ENCODE measurements at places on chromosomes 1 and 21.

GRCh38 chr1:234607109-234608024 is 2.6 kb downstream of the IRF2BP2 start:
- no peak for DNase-seq

- no peak for DNase-seq
Measured at GRCh38 chr1:93813076-93813475, 65.9 kb downstream of the DNTTIP2 start.

- DNase-seq, result peak; percentile 6
Measured at GRCh38 chr1:166974647-166975345, 544 bp downstream of the ILDR2 start.

DNA sequence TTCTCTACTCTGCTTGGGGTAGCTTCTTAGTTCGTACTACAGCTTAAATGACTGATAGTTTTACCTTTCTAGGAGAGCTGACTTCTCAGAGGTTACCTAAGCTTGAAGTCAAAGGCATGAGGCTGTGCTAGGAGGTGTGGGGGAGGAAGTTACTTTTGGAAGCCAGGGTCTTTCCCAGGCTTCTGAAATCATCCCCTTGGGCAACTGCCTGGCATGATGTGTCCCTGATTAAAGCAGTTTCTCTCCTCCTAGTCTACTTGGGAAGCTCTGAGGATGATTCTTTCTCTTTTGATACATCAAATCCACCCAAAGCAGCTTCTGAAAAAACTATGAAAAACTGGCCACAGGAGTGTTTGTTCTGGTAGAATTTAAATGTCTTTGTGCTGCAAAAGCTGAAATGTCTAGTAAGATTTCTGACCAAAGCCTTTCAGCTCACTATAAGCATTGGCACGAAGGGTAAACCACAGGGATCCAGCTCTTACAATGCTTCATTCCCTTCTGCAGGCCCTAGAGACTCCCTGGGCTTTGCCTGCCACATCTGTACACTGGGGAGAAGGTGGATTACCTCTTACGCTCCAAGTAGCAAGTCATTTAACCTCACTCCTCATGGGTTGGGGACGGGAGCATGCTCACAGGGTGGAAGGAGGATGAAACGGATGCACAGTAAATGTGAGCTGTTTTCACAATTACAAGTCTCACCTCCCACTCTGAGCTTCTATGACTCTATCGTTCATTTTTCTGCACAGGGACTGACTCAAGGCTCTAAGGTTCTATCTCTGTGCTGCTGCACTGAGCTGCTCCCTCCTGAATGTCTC is 59.6 kb downstream of the RUNX1 start:
- peak; percentile 42 for DNase-seq

DNA sequence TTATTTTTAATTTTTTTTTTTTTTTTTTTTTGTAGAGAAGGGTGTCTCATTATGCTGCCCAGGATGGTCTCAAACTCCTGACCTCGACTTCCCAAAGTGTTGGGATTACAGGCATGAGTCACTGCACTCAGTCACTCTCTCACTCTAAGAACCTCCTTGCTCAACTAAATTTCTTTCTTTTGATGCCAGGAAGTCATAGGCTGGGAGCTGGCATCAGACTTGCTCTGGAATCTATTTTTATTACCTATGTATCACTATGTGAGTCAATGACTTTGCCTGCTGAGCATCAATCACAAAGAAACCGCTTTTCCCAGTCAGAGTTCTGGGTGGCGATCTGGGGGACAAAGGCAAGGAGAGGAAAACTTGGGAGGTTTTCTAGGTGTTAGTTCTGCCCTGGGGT is 35.5 kb upstream of the PARP1 start:
- DNase-seq, result no peak

- DNase-seq, result no peak
Measured at GRCh38 chr1:42000766-42001165, 82.0 kb upstream of the HIVEP3 start.

DNA sequence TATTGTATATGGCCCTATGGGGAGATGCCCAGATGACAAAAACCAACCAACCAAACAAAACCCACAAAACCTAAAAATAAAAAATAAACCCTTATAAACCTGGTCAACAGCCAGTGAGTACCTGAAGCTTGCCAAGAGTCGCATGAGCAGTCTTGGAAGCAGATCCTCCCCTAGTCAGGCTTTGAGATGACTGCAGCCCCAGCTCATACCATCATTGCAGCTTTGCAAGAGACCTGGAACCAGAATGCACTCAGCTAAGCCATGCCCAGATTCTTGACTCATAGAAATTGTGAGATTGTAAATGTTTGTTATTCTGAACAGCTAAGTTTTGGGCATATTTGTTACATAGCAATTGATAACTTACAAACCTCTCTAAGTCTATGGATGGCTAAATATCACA is 326.8 kb downstream of the HLX start:
- DNase-seq, result no peak

DNA sequence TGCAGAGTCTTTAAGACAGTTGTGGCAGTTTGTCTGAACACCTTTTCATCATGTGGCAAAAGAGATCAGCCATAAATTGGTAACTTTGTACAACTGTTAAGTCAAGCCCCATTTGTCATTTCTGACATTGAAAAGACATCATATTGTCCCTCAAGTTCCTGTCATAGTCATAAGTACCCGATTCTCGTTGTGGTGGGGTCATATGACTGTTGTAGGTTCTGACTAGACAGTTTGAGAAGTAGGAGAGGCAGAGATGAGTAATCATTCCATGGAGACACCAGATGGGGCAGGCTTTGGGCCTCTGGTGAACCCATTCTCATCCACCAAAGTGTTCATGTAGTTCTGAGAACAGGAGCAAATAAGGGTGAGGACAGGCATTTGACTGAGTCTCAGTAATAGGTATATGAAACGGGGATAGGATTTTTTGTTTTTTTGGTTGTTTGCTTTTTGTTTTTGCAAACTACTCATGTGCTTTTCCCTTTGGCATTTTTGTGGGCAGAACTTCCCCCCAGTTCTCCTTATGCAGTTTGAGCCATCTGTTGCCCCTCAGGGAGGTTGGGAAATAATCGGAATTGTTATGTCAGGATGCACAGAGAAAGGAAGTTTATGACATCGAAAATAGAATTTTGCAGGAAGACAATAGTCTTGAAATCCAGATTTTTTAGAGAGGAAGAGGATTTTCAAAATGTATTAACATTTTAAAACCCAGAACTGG is 86.9 kb upstream of the KCNE2 start:
- no peak for DNase-seq

GRCh38 chr21:27047658-27048314 is 80.9 kb upstream of the ADAMTS5 start:
- no peak for DNase-seq

DNA sequence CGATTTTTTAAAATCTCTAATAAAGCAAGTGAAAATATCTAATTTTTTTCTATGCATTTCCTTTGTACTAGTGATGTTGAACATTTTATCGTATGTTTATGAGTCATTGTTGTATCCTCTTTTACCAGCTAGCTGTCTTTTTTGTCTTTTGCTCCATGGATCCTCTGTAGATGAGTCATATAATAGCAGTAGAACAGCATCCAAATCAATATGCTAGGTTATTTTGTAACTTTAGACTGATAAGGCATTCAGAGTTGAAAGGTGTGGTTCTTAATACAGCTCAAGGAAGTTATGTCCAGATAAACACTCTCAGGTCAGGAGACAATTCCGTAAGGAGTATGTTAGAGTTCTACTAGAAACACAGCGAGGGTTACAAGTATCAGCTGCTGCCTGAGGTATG is 31.9 kb downstream of the MAP10 start:
- DNase-seq, result no peak

DNA sequence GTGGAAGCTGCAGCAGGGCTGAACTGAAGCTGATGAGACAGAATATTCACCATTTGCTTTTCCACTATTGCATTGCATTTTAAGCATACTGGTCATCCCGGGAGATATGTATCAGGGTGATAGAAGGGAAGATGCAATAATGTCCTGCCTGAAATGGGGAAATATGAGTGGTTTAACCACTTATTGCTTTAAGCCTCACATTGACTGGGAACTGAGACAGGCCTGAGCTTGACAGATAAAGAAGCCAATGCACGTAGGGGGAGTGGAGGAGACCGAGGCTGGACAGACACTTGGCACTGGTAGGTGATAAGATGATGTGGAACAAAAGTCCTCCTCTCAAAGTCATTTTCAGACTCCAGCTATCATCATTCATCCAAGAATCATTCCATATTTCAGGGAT is 911.7 kb upstream of the NCAM2 start:
- no peak for DNase-seq

- no peak for DNase-seq
Measured at GRCh38 chr21:17900990-17901385, 81.8 kb upstream of the C21orf91 start.

GRCh38 chr1:232143315-232143886 is 486.5 kb downstream of the SIPA1L2 start:
- no peak for DNase-seq

DNA sequence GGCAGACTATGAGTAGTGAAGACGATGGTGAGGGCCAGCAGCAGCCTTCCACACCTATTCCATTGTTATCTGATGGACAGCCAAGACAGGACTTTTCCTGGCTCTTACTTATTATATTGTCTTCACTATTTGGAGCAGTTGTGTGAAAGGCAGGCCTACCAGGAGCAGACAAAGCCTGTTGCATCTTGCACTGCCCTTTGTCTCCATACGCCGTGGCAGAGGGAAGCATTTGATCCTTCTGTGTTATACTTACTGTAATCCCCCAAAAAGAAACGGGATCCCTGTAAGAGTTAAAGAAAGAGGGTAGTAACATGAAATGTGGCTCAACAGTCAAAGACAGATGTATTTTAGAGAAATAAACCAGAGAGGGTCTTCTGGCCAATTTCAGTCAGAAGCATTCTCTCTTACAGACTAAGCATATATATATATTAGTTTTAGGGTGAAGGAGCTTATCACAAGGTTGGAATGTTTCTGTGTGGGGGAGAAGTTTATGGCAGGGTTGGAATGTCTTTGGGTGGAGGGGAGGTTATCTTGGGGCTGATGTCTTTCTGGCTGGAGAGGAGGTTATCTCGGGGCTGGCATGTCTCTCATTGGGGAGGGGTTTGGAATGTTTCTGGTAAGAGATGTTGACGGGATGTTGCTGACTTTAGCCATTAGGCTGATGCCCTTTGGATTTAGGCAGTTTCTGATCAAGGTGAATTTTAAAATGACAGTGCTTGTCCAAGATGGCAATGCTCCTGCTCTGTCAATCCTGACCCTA is 23.4 kb upstream of the HSD3B1 start:
- DNase-seq, result no peak

GRCh38 chr1:33374336-33375105 is 53.6 kb upstream of the A3GALT2 start:
- DNase-seq, result no peak

GRCh38 chr1:174017231-174017970 is 4.8 kb downstream of the RC3H1 start:
- no peak for DNase-seq

DNA sequence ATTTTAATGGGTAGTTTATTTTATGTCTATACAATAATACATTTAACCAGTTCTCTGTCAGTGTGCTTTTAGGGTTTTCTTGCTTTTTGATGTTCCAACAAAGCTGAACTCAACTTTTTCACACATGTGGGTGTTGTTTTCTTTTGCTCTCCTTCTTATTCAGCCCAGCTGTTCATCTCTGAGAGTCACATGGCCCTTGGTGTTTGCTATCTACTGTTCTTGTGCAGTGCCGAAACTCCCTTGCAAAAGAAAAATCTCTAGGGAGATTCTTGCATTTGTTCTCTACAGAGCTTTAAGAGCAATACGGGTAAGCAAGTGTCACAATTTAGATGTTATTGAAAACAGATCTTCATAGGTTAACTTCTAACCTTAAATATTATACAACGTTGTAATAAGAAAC is 281.1 kb upstream of the CXADR start:
- no peak for DNase-seq

DNA sequence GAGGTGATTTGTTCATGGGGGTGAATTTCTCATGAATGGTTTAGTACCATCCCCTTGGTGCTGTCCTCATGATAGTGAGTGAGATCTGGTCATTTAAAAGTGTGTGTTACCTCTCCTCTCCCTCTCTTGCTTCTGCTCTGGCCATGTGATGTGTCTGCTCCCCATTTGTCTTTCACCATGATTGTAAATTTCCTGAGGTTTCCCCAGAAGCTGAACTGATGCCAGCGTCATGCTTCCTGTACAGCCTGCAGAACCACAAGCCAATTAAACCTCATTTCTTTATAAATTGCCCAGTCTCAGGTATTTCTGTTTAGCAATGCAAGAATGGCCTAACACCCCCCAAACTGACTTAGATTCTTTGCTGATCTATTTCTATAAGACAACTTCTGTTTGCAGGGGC is 249.4 kb upstream of the B3GALT2 start:
- no peak for DNase-seq

DNA sequence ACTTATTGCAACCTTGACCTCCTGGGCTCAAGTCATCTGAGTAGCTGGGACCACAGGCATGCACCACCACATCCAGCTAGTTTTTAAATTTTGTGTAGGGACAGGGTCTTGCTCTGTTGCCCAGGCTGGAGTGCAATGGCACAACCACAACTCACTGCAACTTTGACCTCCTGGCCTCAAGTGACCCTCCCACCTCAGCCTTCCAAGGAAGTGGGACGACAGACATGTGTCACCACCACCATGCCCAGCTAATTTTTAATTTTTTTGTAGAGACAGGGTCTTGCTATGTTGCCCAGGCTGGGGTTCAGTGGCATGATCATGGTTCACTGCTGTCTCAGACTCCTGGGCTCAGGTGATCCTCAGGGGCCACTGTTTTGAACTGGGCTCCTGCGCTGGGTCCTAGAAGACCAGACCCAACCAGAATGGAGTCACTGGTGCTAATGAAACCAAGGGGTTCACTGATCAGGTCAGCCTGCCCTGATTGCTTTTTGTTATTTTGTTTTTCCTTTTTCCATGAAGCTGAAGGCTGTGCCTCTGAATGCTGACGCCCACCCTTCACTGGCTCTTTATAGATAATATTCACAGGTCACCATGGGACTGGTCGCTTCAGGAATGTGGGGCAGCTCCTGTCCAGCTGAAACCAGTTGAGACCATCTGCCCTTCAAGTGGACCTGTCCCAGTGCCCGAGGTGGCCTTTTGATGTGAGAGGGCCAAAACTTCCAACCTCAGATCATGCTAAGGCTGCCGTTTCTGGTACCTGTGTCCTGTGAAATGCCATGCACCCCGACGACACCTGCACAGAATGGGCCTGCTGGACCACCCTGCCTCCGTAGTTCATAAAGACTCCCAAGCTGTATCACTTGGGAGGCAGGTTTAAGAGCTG is 4.9 kb downstream of the TRIM17 start:
- no peak for DNase-seq

GRCh38 chr1:26856604-26857469 is 6.1 kb upstream of the SFN start:
- DNase-seq, result no peak

DNA sequence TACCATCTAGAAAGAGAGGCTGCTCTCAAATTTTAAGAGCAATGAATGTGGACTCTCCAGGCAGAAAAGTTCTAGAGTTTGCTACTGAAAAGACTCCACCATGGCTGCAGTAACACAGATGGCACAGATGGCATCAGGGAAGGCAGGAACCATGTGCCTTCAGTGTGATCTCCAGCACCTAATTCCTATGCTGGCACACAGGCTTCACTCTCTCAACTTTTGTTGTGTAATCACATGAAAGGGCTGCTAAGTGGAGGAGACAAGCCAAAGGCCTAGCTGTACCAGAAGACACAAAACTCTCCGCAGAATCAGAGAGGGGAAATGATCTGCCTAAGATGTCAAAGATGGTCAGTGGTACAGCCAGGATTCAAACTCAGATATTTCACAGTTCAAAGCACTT is 31.1 kb downstream of the ERI3 start:
- DNase-seq, result no peak

Data from CD4-positive, alpha-beta T cell treated with Interleukin-4 for 4 hours (primary cell).